Neural crest cell (in vitro differentiated cells): ENCODE measurements at places on chromosomes 12 and 14.

- DNase-seq: no peak
- H3K36me3 ChIP-seq: no peaks in the 10 kb centered on the region
- H3K27me3 ChIP-seq: no peaks in the 10 kb centered on the region
- H3K27ac ChIP-seq: no peak overlapping the region
- H3K4me3 ChIP-seq: no peak overlapping the region
- H3K4me1 ChIP-seq: peaks cover 19% of the 10 kb centered on the region
These were observed 266.8 kb downstream of the ADAMTS20 start for GRCh38 chr12:43285159-43285598.

GRCh38 chr12:67991158-67991557 lies 1.9 kb downstream of the IFNG-AS1 start:
- H3K27ac ChIP-seq: no peak overlapping the region
- no peaks in the 10 kb centered on the region for H3K4me1 ChIP-seq
- H3K4me3 ChIP-seq: no peak overlapping the region
- peaks cover 2% of the 10 kb centered on the region for H3K27me3 ChIP-seq

DNA sequence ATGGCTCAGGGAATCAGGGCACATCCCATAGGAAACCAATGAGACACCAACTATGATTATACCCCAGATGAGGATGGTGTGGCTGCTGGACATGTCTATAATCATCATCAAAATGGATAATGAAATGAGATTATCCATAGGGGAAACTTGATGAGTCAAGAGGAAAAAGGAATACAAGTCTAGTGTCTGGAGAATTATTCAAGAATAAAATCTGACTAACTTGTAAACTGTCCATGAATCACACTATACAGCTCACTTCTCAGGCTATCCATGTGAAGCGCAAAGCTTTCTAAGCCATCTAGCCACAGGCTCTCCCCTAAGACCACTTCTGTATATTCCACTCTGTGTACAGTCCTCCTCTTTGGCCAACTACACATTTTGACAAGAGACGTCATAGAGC lies 52.5 kb downstream of the DUSP16 start:
- no peaks in the 10 kb centered on the region for H3K36me3 ChIP-seq
- no peak overlapping the region for H3K27ac ChIP-seq
- H3K4me1 ChIP-seq: peaks cover 35% of the 10 kb centered on the region
- no peak for DNase-seq
- H3K27me3 ChIP-seq: no peaks in the 10 kb centered on the region

DNA sequence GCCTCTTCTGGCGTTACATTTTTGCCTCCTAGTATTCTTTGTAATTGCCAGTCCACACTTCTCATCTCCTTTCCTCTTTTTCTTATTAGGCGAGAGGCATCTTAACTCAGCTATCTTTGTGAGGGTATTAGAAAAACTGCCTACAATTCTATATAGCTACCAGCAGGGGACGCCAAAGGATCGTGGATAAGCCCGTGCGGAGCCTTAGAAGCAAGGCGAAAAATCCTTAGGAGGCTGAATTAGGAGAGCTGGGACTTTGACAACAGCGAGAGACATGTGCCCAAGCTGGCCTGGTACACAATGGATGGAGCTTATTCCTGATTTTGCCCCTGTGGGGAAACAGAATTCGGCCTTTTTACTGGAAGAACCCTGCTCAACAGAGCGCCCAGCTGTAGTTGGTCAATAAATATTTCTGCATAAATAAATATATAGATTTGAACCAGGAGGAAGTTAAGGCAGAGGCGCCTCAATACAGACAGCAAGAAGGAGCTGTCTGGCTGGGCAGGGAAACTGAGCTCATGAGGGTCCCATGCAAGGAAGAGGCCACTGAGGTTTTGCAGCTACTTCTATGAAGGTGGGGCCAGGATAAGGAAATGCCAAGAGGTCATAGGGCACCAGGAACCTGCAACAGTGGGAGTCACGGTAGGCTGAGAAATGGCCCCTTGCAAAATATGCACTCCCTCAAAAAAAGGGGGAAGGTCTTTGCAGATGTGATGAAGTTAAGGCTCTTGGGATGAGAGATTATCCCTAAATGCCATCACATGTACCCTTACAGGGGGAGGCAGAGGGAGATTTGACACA lies 14.6 kb upstream of the RBM19 start:
- H3K4me1 ChIP-seq: no peaks in the 10 kb centered on the region
- H3K4me3 ChIP-seq: no peak overlapping the region
- H3K36me3 ChIP-seq: no peaks in the 10 kb centered on the region
- DNase-seq: peak; percentile 49
